ENCODE measurements at places on chromosomes 2 and 18.

DNA sequence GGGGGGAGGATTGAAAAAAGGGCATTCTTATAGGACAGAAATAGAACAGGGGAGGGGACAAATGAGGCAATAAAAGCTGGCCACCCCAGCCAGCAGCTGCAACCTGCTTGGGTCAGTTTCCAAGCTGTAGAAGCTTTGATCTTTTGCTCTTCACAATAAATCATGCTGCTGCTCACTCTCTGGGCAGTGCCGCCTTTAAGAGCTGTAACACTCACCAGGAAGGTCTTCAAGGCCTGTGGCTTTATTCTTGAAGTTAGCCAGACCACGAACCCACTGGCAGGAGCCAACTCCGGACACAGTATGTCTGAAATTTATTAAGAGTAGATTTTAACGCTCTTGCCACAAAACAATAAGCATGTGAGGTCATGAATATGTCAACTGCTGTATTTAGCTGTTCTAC, 649.9 kb upstream of the RAB6C start:
- no peak for DNase-seq

DNA sequence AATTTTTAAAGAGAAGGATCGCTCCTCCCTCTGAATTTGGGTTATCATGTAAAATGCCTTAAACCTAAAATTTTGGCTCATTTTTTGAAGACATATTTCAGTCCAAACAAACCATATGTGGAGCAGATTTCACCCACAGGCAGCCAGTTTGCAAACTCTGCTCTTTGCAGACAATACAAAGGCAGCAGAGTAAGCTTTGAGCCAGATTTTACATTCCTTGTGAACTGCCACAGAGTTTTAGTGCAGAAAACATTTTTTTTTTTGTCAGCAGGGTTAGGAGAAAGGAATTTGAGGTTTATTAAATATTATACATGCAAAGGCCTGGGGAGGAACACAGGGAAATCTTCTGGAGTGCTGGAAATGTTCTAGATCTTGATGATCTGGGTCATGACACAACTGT, 171.9 kb upstream of the FN1 start:
- no peak for DNase-seq

- no peak for DNase-seq
Observed at GRCh38 chr2:120936476-120937334, 201.0 kb downstream of the GLI2 start.

GRCh38 chr18:7809455-7809854, 242.3 kb downstream of the PTPRM start:
- DNase-seq, result no peak
